ENCODE measurements at places on chromosomes 16 and 17. TPM values are rescaled to one million over a fixed set of nuclear protein-coding genes. Genes with fewer than 3 reads are reported as not detected.

ZNF597 gene
- 1.4 TPM for total RNA-seq

- no peaks in the 10 kb centered on the region for H3K36me3 ChIP-seq
- H3K27me3 ChIP-seq = peaks cover 17% of the 10 kb centered on the region
- H3K27ac ChIP-seq = no peak overlapping the region
- peak; percentile 48 for DNase-seq
- peak overlapping the region; percentile 87 for H3K4me3 ChIP-seq
- peaks cover 6% of the 10 kb centered on the region for H3K4me1 ChIP-seq
These were observed 996 bp downstream of the PCYT2 start for GRCh38 chr17:81909966-81910839.

CIITA gene
- total RNA-seq = not detected

- DNase-seq = no peak
- no peak overlapping the region for H3K27ac ChIP-seq
- peaks cover 27% of the 10 kb centered on the region for H3K27me3 ChIP-seq
- no peak overlapping the region for H3K4me3 ChIP-seq
- H3K4me1 ChIP-seq = peaks cover 13% of the 10 kb centered on the region
- H3K36me3 ChIP-seq = no peaks in the 10 kb centered on the region
These were observed 18.0 kb downstream of the CD7 start for GRCh38 chr17:82299452-82299851.

MYH11 gene
- 0.07 TPM for total RNA-seq

ARHGAP44 gene
- 10.6 TPM for total RNA-seq

DNA sequence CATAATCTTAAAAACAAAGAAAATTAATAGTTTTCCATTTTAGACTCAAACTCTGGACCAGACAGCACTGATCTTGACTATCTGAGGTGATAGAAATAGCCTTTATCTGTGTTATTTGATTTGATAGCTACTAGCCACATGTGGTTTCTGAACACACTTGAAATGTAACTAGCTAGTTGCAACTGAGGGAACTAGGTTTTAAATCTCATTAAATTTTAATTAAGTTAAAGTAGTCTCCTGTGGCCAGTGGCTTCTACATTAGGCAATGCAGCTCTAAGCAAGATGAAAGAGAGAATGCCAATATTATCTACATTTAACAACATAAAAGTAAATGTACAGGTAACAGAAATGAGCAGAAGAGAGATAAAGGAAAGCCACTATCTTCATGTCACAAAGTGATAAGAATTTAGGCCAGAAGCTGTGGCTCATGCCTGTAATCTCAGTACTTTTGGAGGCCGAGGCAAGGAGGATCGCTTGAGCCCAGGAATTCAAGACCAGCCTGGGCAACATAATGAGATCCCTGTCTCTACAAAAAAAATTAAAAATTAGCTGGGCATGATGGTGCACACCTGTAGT, 11.2 kb upstream of the SPN start:
- H3K27me3 ChIP-seq = no peaks in the 10 kb centered on the region
- no peak overlapping the region for H3K27ac ChIP-seq
- H3K4me1 ChIP-seq = peaks cover 7% of the 10 kb centered on the region
- H3K36me3 ChIP-seq = no peaks in the 10 kb centered on the region

DNA sequence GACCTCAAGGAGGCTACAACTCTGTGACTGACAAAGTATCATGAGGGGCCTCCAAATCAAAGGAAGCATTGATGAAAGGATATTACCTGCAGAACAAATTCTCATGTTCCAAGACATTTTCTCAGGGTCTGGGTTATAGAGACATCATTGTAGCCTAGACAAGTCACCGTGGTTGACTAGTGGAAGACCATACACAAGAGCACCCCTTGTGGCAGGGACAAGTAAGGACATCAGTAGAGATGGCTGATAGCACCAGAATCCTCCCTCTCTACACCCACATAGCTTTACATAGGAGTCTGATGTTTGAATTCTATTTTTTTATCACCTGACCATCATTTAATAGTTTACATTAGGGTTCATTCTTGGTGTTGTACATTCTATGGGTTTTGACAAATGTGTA, 32.5 kb upstream of the CDH8 start:
- no peak overlapping the region for H3K27ac ChIP-seq
- no peak overlapping the region for H3K4me3 ChIP-seq
- H3K36me3 ChIP-seq = no peaks in the 10 kb centered on the region
- peak; percentile 24 for DNase-seq

CIBAR2 gene
- total RNA-seq = not detected

DNA sequence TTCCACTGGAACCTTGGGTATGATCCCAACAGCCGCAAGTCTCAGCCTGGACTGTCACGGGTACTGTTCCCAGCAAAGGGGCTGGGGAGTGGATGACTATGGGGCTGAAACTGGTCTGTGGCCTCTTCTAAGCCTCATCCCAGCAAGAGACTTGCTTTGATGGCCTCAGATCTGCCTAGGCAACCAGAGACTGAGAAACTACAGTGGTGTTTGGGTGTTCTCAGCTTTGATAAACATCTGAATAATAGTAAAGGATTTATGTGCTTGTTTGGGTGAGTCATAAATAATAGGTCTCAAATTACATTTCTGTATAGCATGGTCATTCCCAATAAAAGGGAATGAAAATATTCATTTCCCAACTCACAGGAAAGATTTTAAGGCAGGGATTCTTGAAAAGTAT, 30.2 kb upstream of the ULK2 start:
- H3K27ac ChIP-seq = peak overlapping the region; percentile 7
- peak; percentile 3 for DNase-seq
- H3K36me3 ChIP-seq = no peaks in the 10 kb centered on the region
- no peaks in the 10 kb centered on the region for H3K27me3 ChIP-seq
- H3K4me3 ChIP-seq = no peak overlapping the region

CDR2L gene
- total RNA-seq = 4.0 TPM

DNA sequence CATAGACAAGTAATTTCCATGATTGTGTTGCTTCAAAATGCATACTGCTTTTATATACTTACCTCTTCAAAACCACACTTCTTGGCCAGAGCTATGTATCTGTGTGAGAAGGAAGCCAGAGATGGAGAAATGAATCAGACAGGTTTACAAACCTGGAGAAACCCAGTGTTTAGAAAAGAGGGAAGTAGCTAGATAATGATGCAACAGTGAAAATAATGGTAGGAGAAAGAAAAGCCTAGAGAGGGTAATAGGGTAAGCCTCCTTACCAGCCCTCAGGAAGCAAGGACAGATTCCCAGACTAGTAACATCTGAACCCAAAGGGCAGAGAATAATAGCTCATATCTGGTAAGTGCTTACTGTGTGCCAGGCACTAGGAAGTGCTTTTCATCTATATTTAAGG, 250.3 kb upstream of the CDH11 start:
- no peak overlapping the region for H3K4me3 ChIP-seq
- no peaks in the 10 kb centered on the region for H3K36me3 ChIP-seq
- H3K27ac ChIP-seq = no peak overlapping the region

- no peaks in the 10 kb centered on the region for H3K36me3 ChIP-seq
- no peak overlapping the region for H3K4me3 ChIP-seq
- H3K4me1 ChIP-seq = peaks cover 18% of the 10 kb centered on the region
- H3K27ac ChIP-seq = no peak overlapping the region
These were observed 123.4 kb downstream of the NTN1 start for GRCh38 chr17:9144502-9145249.

GRCh38 chr16:31085411-31085810, 3.3 kb downstream of the PRSS53 start:
- no peak overlapping the region for H3K4me3 ChIP-seq
- no peaks in the 10 kb centered on the region for H3K27me3 ChIP-seq
- no peak overlapping the region for H3K27ac ChIP-seq
- no peaks in the 10 kb centered on the region for H3K36me3 ChIP-seq
- no peaks in the 10 kb centered on the region for H3K4me1 ChIP-seq

ACSM5 gene
- total RNA-seq = not detected

GRCh38 chr17:17495536-17496188, 533 bp downstream of the RASD1 start:
- H3K27ac ChIP-seq = no peak overlapping the region
- peaks cover 31% of the 10 kb centered on the region for H3K27me3 ChIP-seq
- peaks cover 47% of the 10 kb centered on the region for H3K4me1 ChIP-seq
- no peaks in the 10 kb centered on the region for H3K36me3 ChIP-seq
- H3K4me3 ChIP-seq = peak overlapping the region; percentile 67
- DNase-seq = peak; percentile 63

GRCh38 chr17:73645050-73645871, 1.0 kb upstream of the SDK2 start:
- H3K36me3 ChIP-seq = no peaks in the 10 kb centered on the region
- peak; percentile 94 for DNase-seq
- H3K4me1 ChIP-seq = peaks cover 38% of the 10 kb centered on the region

- H3K4me3 ChIP-seq = peak overlapping the region; percentile 78
- H3K27ac ChIP-seq = no peak overlapping the region
- H3K36me3 ChIP-seq = no peaks in the 10 kb centered on the region
- peak; percentile 70 for DNase-seq
- peaks cover 1% of the 10 kb centered on the region for H3K4me1 ChIP-seq
- H3K27me3 ChIP-seq = peaks cover 37% of the 10 kb centered on the region
These were observed 1.1 kb downstream of the ATP1B2 start for GRCh38 chr17:7651665-7652387.

DLX4 gene
- total RNA-seq = not detected

GRCh38 chr16:47461598-47462266, 601 bp downstream of the PHKB start:
- peak; percentile 58 for DNase-seq
- H3K36me3 ChIP-seq = peaks cover 5% of the 10 kb centered on the region
- peak overlapping the region; percentile 82 for H3K4me3 ChIP-seq
- H3K4me1 ChIP-seq = peaks cover 33% of the 10 kb centered on the region

- no peaks in the 10 kb centered on the region for H3K4me1 ChIP-seq
- peaks cover 1% of the 10 kb centered on the region for H3K27me3 ChIP-seq
- no peak overlapping the region for H3K27ac ChIP-seq
- no peak for DNase-seq
These were observed 8.0 kb upstream of the PRR35 start for GRCh38 chr16:552171-552570.

GRCh38 chr17:42708588-42708987, 26.3 kb downstream of the CNTNAP1 start:
- DNase-seq = no peak
- H3K36me3 ChIP-seq = no peaks in the 10 kb centered on the region
- no peaks in the 10 kb centered on the region for H3K27me3 ChIP-seq
- no peaks in the 10 kb centered on the region for H3K4me1 ChIP-seq
- no peak overlapping the region for H3K4me3 ChIP-seq

RFFL gene
- total RNA-seq = 20.6 TPM

- no peak overlapping the region for H3K4me3 ChIP-seq
- no peak for DNase-seq
- no peaks in the 10 kb centered on the region for H3K27me3 ChIP-seq
These were observed 6.7 kb downstream of the GIT1 start for GRCh38 chr17:29582772-29583171.

HEATR9 gene
- not detected for total RNA-seq

GRCh38 chr17:11598274-11599221, at the start of gene DNAH9:
DNAH9 (plus strand) TSS chr17:11598470; CDS start chr17:11598499, 29 bp downstream.
- H3K4me3 ChIP-seq = peak within 1 kb of the TSS; percentile 79
- peaks cover 23% of the 10 kb centered on the region for H3K27me3 ChIP-seq
- no peaks in the 10 kb centered on the region for H3K4me1 ChIP-seq
- no peak within 1 kb of the TSS for H3K27ac ChIP-seq
- H3K36me3 ChIP-seq = no peaks in the 10 kb centered on the region

DNA sequence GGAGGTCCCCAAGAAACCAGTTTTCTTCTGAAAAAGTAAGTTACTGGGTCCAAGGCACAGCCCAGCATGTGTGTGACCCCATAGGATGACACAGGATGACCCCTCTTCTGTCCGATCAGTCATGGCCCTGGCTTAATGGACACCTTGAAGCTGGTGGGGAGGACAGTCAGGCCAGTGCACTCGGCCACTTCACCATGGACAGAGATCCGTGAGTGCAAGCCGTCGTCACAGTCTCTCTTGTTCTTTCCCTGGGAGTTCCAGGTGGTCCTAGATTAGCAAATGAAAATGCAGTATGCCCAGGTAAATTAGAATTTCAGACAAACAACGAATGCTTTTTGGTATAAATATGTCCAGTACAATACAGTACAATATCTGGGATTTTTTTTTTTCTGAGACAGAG, 1.4 kb upstream of the RNF222 start:
- H3K27ac ChIP-seq = no peak overlapping the region
- H3K36me3 ChIP-seq = no peaks in the 10 kb centered on the region
- no peak for DNase-seq
- no peaks in the 10 kb centered on the region for H3K4me1 ChIP-seq
- peaks cover 19% of the 10 kb centered on the region for H3K27me3 ChIP-seq
- H3K4me3 ChIP-seq = no peak overlapping the region

GPR142 gene
- not detected for total RNA-seq

- no peaks in the 10 kb centered on the region for H3K27me3 ChIP-seq
- H3K36me3 ChIP-seq = no peaks in the 10 kb centered on the region
- H3K4me1 ChIP-seq = peaks cover 32% of the 10 kb centered on the region
These were observed 28.7 kb upstream of the DNAI2 start for GRCh38 chr17:74245145-74245831.

G6PC3 gene
- 55.1 TPM for total RNA-seq

DNA sequence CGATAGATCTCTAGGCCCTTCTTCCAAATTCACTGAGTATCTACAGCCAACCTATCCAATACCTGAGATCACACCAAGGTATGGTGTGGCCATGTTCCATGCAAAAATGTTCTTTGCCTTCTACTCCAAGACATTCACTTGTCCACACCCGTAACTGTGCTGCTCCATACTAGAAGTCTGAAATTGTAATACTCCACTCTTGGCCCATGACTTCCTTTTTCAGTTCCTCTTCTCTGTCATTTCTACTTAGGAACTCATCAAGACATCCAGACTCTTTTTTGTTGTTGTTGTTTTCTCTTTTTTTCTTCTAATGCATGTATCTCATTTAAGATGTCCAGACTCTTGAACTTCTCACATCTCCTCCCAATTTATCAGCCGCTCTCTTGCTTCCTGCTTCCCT, 42.5 kb upstream of the KSR1 start:
- H3K4me3 ChIP-seq = no peak overlapping the region
- DNase-seq = no peak
- H3K27ac ChIP-seq = no peak overlapping the region
- no peaks in the 10 kb centered on the region for H3K36me3 ChIP-seq
- no peaks in the 10 kb centered on the region for H3K27me3 ChIP-seq

CLEC18C gene
- 3.8 TPM for total RNA-seq

PCTP gene
- total RNA-seq = 30.4 TPM

NUTF2 gene
- 133 TPM for total RNA-seq

GRCh38 chr17:81403671-81404534, 8.6 kb downstream of the BAHCC1 start:
- no peak overlapping the region for H3K27ac ChIP-seq
- peaks cover 51% of the 10 kb centered on the region for H3K4me1 ChIP-seq
- H3K27me3 ChIP-seq = peaks cover 39% of the 10 kb centered on the region

DNA sequence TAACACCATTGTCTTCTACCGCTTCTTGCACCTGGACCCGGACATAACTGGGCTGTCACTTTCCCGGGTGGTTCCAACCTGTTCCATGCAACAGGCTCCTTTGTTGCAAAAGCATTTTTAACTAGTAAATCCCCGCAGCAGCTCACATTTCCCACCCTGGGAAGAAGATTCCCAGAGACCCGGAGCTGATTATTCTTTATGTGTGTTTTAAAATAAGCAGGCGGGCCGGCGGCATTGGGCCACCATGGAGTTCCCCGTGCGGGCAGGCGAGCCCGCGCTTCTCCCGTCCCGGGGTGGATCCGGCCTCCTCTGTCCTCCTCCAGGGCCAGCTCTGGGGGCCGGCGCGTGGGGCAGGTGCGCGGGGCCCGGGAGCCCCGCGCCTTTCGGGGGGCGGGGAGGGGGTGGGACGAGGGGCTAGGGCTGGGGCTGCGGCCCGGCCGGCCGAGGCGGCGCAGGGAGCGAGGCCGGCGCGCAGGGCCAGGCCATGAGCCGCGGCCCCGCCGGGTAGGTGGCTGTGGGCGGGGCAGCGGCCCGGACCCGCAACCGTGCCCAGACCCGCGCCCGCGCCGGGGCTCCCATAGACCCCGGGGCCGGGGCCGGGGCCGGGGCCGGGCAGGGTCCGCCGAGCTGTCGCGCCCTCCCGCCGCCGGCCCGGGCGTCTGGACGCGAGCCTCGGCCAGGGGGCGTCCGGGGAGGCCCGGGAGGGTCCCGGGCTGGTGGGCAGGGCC, 1.7 kb downstream of the CRAMP1 start:
- no peaks in the 10 kb centered on the region for H3K36me3 ChIP-seq
- peaks cover 27% of the 10 kb centered on the region for H3K4me1 ChIP-seq
- no peak overlapping the region for H3K27ac ChIP-seq
- DNase-seq = peak; percentile 65
- H3K27me3 ChIP-seq = peaks cover 16% of the 10 kb centered on the region
- peak overlapping the region; percentile 93 for H3K4me3 ChIP-seq

MYH3 gene
- 0.36 TPM for total RNA-seq
